Hematopoietic multipotent progenitor cell (in vitro differentiated cells): ENCODE measurements at places on chromosomes 3 and 15. TPM values are rescaled to one million over a fixed set of nuclear protein-coding genes. Genes with fewer than 3 reads are reported as not detected.

DNA sequence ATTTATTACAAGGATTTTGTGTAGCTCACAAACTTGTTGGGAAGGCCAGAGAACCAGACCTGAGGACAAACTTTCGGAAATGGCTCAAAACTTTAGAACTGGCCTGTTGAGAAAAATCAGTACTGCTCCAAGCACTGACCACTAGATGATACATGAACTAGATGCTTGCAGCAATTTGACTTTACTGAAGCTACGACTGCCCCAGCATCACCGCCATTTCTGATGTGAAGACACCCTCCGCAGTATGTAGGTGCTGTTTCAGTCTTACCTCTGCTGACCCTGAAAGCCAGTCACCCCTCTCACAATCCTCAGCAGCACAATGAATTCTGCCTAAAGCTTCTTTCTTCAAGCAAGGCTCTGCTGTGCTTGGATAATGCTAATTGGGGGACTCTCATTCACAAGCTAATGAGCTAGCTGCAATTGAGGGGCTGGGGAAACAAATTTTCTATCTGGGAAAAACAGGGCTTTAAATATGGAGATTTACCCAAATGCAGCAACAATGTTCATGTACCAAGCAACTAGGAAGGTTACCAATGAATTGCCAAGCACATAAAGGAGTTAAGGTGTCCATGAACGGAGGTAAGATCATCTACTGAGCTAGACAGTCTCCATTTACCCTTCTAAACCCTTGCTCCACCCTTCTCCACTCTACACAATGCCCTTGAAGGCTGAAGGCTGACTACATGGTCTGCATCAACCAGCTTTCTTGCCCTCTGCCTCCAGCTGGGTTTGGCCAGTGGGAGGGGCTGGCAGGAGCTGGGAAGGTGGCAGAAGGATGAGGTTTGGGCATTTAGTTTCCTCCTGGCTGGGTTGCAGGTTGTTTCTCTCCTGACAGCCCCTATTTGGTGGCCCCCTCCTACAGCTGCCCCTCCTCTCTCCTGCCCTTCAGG is 53.2 kb upstream of the FSTL1 start:
- DNase-seq, result no peak

- DNase-seq, result no peak
These were observed 143.9 kb downstream of the OR4M2 start for GRCh38 chr15:22224241-22224671.

- peak; percentile 11 for DNase-seq
These were observed 2.3 kb downstream of the ANXA2 start for GRCh38 chr15:60395276-60396011.

GRCh38 chr15:68126396-68126795 is 72.3 kb downstream of the PIAS1 start:
- DNase-seq, result no peak

DNA sequence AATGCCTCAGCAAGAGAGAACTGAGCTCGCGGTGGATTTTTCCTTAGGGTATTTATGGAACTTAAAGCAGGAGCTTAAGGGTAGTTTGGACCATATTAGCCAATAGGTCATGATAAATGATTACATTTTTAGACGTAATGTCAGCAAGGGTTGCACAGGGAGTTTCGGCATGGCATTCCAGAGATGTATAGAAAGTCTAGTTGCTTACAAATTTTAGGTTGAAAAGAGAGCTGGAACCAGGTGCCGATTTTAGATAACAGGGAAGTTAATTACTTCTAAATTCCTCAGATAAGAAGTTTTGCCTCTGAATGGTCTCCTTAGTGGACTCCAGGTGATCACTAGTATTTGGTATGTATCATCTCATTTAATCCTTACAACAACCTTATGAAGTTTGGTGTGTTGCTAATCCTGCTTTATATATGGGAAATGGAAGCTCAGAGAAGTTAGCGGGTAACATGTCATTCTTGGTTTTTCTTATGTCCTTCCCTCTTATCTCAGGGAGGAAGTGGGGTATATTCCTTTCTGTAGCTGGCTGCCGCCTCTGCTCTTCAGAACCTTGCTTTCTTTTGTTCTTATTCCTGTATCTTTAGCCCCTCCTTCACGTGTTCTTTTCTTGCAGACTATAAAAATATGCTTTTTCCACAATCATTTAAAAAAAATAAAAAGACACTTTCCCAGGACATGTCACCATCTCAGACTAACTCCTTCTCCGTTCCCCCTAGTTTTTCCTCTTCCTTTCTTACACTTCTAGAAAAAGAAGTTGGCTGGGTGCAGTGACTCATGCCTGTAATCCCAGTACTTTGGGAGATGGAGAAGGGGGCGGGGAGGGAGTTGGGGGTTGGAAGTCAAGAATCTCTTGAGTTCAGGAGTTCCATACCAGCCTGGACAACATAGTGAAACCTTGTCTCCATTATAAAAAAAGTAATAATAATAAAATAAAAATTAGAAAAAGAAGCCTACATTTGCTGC is 25.7 kb downstream of the IQGAP1 start:
- no peak for DNase-seq

ZDHHC19 gene
- 0.27 TPM for total RNA-seq

DNA sequence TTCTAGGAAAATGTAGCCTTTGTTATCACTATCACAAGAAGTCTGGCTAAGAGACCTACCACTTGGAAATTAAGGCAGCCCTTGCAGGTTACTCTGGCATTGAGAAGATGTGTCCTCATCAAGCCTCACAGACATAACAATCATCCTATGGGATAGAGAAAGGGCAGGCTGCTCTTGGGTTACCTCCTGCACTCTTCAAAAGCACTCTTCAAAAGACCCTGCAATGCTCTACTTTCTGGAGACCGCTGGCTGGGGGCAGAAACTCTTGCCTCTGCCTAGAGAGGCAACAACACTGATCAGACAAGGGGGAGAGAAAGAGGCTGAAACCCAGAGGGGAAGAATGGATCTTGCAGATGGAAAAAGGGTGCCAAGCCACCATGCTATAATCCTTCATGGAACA is 127.9 kb upstream of the BNIP2 start:
- no peak for DNase-seq

GUCA1C gene
- not detected for total RNA-seq

DNA sequence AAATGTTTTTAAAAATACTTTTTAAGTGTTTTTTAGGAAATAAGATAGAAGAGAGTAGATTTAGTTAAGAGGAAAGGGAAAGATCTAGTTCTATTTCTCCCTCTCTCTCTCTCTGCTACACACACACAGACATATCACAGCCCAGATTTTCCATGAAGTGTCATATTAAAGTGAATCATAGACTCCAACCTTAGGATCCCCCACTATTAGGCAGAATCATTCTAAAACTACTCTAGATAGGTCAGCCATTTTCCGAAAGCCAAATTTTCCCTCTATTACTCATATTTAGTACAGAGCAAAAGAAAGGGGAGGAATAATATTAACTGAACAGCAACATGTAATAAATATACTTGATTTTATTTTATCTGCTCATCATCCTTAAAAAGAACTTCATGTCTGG is 45.1 kb upstream of the RSL24D1 start:
- no peak for DNase-seq

- no peak for DNase-seq
These were observed 86.3 kb upstream of the LRRN1 start for GRCh38 chr3:3712971-3713370.

DNA sequence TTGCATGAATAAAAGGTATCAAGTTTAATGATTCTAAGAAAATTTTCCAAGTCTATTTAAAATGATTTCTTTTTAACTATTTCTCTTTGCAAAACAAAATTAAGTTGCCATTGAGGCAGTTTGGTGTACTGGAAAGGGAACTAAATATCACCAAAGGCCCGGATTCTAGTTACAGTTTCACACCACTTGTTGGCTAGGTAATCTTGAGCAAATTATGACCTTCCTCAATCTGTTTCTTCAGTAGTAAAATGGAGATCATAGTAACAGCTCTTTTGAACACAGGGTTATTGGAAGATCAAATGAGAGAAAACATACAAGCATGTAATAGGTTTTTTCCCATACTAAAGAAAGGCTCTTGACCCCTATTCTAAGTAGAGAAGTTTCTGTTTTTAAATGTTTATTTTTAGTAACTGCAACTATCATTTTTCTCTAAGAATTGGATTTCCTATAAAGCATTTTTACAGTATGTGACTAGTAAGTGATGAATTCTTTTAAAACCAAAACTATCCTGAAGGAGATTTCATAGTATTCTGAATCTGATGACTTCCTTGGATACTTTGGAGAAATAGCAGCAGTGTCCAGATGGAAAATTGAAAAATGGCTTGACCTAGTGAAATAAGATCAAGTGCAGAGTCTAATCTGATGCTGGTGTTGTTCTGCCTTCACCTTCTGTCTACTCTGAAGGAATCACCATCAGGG is 15.7 kb downstream of the SCAANT1 start:
- DNase-seq, result no peak

DNA sequence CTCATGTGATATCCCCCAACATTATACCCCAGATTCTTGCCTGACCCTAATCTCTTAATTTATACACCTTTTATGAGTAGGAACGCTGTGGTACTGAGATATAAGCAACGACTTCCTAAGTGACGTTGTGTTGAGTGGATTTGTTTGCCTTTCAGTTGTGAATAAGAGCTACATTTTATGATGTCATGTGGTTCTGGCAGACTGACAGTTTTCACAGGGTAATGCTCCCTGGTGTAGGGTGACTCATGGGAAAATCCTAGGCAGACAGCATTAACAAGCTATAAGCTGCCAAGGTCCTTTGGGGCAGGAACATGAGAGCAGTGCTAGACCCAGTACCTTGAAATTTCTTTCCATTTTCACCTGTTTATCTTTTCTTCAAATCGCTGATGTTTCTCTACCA is 11.2 kb downstream of the C3orf52 start:
- DNase-seq, result no peak

DNA sequence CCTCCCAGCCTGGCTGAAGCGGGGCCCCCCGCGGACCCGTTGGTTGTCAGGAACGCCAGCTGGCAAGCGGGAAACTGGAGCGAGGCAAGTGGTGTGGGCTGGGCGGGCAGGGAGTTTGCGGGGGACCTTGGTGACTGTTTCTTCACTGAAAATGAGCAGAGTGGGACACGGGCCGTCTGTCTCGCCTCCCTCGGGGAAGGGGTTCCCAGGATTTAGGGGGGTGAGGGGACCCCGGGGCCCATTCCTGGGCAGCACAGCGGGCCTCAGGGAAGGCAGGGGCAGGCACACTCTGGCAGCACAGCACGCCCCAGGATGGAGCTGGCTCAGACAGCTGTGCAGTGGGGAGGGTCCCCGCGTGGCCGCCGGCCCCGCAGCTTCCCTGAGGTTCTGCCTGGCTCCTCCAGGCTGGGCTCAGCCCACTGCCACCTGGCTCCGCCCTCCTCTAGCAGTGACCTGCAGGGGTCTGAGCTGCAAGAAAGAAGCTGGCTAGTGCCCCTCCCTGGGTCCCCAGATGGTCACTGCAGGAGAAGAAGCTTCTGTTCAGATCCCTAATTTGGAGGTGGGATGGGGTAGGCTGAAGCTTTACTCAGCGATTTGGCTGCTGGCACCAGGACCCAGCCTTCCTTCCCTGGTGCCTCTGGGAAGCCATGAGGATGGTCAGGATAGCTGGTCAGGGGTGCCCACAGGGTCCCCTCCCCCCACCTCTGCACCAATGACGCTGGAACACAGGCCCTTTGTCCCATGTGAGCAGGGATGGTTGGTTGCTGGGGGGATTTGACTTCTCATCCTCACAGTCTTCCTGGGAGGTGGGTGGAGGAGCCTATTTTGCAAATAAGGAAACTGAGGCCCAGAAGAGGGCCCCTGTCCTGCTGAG is 90.4 kb downstream of the TBC1D2B start:
- no peak for DNase-seq

COL6A6 gene
- total RNA-seq, result 0.27 TPM

- DNase-seq, result no peak
These were observed 51.0 kb downstream of the ATP8B4 start for GRCh38 chr15:50068016-50068415.

- DNase-seq, result no peak
These were observed 17.3 kb downstream of the MTMR10 start for GRCh38 chr15:30974112-30974511.

GRCh38 chr3:51968883-51969678 is 1.8 kb upstream of the PCBP4 start:
- no peak for DNase-seq

TERC gene
- 149 TPM for total RNA-seq

CLSTN2 gene
- under 0.01 TPM for total RNA-seq

CACNA1D gene
- 0.81 TPM for total RNA-seq

GRCh38 chr15:82832601-82833361 is 23.4 kb downstream of the WHAMM start:
- DNase-seq, result no peak

GRCh38 chr3:80553211-80553610 is 785.4 kb upstream of the ROBO1 start:
- DNase-seq, result no peak

MAP1A gene
- total RNA-seq, result 21.8 TPM

DNA sequence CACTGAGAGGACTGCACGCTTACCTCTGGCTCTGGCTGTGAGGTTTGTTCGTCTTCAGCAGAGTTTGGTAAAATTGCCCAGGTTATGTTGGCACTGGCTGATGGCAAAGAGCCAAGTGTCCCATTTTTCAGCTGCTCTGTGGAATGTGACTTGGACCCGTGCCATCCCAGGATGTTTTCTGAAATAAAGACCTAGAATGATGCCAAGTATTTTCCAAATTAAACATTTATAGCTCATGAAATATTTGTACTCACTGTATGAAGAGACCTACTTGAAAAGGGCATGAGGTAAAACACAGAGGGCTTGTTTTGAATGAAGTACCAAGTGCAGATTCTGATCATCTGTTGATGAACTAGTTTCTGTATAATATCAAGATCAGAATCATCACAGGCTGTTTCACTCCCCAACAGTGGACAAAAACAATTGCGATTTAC is 200.5 kb downstream of the STT3B start:
- DNase-seq, result no peak

GJD2 gene
- total RNA-seq, result not detected

DNA sequence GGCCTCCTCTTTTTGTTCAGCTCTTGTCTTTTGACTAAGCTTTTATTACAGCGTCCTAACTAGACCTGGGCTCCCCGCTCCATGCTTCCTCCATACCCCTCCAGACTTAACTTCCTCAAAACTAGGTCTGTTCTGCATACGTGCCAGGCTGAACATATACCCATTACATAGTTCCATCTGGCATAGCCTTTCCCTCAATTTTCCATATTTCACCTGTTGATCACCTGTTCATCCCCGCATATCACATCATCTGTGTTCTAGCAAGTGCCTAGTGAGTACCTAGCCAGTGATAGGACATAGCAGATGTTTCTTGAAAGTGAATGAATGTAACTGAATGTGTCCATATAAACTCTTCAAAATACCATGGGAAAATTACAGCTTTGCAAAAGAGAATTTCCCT is 36.0 kb downstream of the PARP14 start:
- DNase-seq, result no peak

- DNase-seq, result no peak
These were observed 40.9 kb upstream of the CCR2 start for GRCh38 chr3:46312991-46313390.

DNA sequence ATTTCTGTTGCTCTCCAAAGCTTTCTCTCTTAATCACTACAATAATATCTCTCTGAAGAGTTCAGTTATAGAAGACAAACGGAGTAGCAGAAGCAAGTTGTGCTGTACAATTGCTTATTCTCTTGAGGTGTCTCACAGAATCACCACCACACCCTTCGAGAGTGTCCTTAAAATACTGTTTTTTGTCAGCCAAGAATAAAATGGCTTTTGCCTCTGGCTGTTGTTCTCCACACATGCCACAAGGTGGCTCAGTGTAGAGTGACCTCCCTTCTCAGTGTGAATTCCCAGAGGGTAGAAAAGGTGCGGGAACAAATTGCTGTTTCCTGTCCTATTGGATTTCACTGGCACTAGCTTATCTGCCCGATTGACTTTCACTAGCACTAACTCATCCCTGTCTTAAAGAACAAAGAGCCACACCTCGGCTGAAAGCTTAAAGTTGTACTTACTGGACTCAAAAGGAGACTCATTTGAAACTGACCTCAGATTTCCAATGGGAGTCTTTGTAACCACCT is 134.2 kb upstream of the SATB1 start:
- DNase-seq, result peak; percentile 18

GPR62 gene
- total RNA-seq, result under 0.01 TPM

- DNase-seq, result no peak
These were observed 96.1 kb downstream of the OPA1 start for GRCh38 chr3:193688834-193689714.
